ENCODE measurements at places on chromosomes 1 and 21.

GRCh38 chr1:15324869-15325335, 77.9 kb downstream of the FHAD1 start:
- DNase-seq, result no peak

- no peak for DNase-seq
These were observed 599.5 kb upstream of the B3GALT2 start for GRCh38 chr1:193785850-193786420.

GRCh38 chr1:15760520-15761211, 2.1 kb downstream of the FBLIM1 start:
- DNase-seq, result peak; percentile 77

DNA sequence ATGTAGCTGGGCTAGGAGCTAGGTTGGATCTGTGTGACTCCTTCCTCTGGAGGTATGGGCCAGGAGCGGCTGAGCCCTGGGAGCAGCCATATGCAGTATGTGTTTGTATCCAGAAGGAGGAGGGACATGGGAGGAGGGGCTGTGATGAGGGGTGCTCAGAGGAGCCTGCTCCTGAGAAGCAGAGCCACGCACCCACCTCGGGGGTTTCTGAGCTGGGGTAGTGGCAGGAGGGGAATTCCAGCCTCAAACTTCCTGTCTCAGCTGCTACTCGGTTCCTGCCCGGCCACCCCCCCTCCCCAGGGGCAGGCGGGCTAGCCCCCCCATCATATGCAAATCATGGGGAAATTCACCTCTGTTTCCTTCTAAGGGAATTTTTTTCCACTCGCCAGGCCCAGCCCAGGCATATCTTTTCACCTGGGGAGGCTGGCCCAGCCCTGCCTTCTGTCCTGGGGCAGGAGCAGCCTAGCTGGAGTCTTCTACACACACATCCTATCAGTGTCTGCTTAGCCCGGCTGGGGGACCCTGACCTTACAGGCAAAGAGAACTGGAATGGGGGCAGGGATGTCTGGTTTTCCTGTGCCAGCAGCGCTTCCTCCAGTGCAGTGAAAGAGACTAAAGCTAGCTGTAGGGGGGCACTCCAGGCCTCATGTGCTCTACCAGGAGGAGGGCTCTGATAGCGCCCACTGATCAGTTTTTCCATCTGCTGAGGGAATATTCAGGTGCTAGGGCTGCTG, 3.0 kb downstream of the ZC3H12A start:
- DNase-seq, result peak; percentile 62

DNA sequence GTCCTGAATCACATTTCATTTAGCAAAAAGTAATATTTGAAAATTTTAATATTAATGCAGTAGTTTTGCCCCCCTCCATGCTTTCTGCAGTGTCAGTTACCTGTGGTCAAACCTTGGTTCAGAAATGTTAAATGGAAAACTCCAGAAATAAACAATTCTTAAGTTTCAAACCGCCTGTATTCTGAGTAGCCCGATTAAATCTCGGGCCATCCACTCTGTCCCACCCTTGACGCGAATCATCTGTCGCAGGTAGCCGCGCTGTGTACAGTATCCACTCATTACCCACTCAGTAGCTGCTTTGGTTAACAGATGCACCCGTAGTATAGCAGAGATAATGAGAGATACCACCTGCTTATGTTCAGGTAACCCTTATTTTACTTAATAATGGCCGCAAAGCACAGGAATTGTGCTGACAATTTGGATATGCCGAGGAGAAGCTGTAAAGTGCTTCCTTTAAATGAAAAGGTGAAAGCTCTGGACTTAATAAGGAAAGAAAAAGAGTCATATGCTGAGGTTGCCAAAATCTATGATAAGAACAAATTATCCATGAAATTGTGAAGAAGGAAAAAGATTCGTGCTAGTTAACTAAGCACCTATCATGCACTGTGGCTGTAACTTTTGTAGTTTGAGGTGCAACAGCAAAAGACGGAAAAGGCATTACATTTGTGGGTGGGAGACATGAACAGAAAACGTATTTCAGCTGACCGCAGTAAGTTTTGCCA, 889 bp upstream of the SCYL3 start:
- DNase-seq, result no peak

- no peak for DNase-seq
These were observed 23.2 kb downstream of the PMVK start for GRCh38 chr1:154913273-154913672.

DNA sequence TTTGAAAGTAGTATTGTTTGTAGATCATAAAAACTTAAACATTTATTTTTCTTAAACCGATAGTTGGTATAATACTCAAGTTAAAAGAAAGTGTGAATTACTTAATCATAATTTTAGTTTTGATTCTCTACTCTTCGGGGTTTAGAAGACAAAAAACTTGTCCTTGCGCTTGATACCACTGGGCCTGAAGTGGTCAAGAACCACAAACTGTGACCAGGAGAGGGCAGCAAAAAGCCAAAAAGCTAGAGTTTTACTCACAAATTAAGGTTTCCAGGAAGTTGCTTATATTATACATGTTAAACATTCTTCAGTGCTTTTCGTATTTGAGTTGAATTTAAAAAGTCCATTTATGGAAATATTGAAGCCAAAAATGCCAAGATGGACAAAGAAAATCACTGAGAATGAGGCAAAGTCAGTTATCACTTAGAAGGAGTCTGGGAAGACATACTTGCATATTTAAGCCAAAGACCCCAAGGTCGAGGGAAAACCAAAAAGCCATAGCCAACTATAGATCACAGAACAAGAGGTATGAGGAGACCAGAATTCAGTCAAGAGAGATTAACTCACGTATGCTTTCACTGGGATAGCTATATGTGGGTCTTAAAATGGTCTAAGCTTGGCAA, 34.2 kb downstream of the EFCAB7 start:
- peak; percentile 39 for DNase-seq

DNA sequence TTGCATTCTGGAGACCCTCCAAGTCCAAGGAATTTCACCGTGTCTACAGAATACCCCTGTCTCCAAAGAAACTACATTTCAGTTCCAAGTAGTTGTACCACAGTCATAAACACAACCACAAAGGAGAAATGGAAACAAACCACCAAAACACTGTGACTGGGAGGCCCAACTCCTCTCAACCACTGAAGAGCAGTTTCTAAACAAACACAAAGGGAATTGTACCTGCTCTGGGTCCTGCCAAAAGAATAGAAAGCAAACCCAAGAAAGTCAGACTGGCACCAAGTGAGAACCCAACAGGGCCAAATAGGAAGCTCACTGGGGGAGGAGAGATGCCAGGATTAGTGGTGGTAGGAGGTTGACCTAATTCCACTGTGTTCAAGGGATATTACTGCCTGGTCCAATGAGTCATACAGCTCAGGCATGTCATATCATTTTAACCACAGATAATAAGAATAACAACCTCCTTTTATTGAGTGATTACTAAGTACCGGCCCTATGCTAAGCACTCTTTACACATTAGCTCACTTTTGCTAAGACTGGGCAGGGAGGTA, 123.9 kb upstream of the PPP2R5A start:
- peak; percentile 86 for DNase-seq

GRCh38 chr1:43414634-43415223, 25.0 kb downstream of the SZT2 start:
- DNase-seq, result peak; percentile 53

GRCh38 chr1:82143108-82143833, 342.5 kb downstream of the ADGRL2 start:
- no peak for DNase-seq

DNA sequence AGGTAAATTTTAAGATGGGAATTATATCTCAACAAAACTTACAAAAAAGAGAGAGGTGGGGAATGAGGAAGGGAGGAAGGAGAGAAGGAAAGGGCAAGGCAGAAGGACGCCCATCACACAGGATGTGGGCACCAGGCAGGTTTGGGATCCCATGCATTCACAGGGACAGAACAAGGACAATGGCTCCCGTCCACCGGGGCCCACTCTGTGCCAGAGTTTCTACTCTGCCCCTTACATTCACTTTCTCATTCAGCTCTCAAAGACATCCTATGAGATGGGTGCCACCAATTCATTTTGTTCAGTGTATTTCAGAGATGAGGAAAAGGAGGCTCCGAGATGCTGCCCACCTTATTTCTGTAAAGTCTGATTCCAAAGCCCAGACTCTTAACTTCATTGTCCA, 7.4 kb downstream of the CLEC20A start:
- no peak for DNase-seq

DNA sequence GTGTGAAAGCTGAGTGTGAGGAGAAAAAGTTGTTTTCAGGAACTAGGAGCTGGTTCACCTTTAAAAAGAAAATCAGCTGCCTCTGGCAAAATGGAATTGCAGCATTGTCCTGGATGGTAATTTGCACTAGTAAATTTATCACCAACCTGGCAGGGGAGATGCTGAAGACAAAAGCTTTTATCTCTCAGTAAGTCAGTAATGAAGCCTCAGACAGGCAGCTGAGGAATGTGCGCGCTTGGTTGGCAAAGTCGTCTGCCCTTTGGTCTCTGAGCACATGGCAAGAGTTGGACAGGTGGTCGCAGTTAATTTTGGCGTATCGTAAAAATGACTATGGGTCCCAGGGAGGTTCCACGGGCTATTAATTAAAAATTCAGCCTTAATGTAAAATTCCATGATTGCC, 131.9 kb downstream of the BACH1 start:
- DNase-seq, result no peak

DNA sequence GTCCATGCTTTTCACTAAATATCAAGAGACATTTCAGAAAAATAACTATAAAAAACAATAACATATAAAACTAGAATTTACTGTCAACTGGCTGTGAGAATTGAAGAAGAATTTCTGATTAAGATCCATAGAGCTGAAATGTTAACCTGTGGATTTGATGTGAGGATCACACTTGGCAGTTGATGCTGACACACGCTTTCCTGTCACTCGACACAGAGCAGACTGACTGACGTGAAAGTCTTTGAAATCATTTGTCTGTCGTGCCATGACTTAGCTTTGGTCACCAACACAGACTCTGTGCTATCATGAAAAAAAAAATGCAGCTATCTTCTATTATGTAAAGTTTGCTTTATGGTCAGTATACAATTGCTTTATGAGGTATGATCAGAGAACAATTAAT, 706.0 kb upstream of the ZP4 start:
- DNase-seq, result no peak

DNA sequence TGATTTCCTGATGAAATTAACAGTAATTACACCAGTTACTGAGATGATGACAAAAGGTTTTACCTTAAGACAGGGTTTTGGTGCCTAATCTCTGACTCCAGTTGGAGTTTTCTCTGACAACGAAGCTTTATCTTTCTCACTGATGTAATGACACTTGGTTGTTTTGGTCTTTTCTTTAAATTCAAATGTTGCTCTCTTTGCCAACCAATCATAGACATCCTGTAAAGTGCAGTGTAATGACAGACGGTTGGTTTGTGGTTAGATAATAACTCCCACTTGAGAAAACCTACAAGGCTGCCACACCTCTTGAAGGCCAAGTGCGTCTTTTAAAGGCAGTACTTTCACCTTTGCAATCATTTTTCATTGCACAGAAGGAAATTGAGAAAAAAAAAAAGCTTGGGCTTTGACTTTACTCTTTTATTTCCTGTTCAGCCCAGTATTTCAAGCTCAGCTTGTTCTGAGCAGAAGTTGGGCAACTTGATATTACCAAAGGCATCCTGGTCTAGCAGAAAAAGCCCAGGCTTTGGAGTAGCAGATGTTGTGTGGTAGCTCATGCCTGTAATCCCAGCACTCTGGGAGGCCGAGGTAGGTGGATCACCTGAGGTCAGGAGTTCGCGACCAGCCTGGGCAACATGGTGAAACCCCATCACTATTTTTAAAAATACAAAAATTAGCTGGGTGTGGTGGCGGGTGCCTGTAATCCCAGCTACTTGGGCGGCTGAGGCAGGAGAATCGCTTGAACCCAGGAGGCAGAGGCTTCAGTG, 14.9 kb downstream of the PDIK1L start:
- peak; percentile 20 for DNase-seq

- DNase-seq, result no peak
These were observed 31.9 kb upstream of the RGS21 start for GRCh38 chr1:192284927-192285326.

- peak; percentile 42 for DNase-seq
These were observed 24.9 kb upstream of the KCNA2 start for GRCh38 chr1:110630839-110631663.

GRCh38 chr21:36477001-36477400, 2.9 kb downstream of the CLDN14 start:
- no peak for DNase-seq

GRCh38 chr1:221622389-221622788, 119.5 kb downstream of the DUSP10 start:
- no peak for DNase-seq

All from fibroblast of skin of right quadriceps (primary cell).